ENCODE measurements at places on chromosomes 1 and 21.

- no peak for DNase-seq
These were observed 13.1 kb downstream of the NR5A2 start for GRCh38 chr1:200040481-200041138.

- no peak for DNase-seq
These were observed 143.3 kb downstream of the CTH start for GRCh38 chr1:70554341-70554740.

- DNase-seq: no peak
These were observed 136.8 kb downstream of the GABPA start for GRCh38 chr21:25871566-25871965.

GRCh38 chr1:193588311-193589082 lies 402.1 kb upstream of the B3GALT2 start:
- DNase-seq: no peak

DNA sequence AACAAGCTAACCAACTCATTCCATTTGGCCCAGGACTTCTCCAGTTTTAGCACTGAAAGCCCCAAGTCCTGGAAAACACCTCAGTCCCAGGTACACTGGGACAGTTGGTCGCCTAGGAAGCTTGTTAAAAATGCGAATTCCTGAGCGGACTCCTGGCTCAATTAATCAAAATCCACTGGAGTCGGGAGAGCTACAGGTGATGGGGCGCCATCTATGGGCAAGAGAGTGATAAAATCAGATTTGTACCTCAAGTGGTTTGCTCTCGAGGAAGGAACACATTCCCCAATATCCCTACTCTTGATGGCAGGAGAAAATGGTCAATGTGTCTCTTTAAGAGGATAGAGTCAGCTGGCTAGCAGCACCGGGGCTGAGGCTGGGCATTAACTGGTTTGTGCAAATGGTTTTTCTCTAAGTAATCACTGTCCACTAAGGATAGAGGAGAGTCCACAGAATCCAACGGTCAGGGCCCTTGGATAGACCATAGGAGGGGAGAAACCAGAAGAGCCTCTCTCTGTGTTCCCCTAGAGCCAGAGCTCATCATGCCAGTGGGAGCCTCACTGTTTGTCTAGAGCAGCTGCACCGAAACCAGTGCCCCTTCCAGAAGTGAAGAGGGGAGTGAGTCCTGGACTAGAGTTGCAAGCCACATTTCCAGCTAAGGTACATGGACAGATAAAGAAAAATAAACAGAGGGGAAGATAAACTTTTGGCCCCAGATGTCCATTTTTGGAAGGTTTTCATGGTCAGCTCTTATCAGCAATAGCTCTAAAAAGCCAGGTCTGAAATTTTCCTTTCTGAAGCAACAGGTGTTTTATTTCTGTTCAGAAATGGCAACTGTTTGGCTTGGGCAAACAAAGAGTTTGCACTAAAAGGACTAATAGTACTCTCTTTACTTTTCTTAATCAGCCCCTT lies 148.5 kb downstream of the TENT5C start:
- peak; percentile 41 for DNase-seq

GRCh38 chr1:98949621-98950020 lies 55.0 kb downstream of the PLPPR5 start:
- no peak for DNase-seq

DNA sequence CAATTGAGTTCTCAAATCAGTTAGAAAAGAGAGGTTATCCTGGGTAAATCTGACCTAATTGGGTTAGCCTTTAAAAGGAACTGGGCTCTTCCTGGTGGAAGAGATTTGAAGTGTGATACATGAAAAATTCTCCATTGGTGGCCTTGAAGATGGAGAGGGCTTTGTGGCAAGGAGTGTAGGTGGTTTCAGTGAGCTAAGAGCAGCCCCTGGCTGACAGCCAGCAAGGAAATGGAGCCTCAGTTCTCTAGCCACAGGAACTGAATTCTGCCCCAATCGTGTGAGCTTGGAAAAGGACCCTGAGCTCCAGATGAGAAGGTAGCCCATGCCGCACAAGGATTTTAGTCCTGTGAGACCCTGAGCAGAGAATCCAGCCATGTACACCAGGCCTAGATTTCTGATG lies 12.7 kb upstream of the HYI start:
- DNase-seq: no peak

GRCh38 chr1:240111558-240111957 lies 19.9 kb downstream of the FMN2 start:
- no peak for DNase-seq

DNA sequence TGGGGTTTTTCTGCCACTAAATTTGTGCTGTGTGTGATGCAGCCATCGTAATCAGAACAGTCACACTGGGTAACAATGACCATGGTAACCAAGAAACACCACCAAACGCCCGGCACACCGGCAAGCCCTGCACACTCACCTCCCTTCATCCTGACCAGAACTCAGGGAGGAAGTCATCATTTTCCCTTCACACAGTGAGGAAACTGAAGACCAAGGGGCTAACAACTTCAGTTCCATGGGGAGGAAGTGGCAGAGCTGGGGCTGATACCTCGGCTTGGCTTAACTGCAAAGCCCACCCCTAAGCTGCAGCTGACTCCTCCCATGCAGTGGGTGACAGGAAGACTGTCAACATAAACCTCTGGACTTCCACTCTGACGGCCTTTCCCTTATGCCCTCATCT lies 69.3 kb upstream of the BCAR3 start:
- DNase-seq: no peak

DNA sequence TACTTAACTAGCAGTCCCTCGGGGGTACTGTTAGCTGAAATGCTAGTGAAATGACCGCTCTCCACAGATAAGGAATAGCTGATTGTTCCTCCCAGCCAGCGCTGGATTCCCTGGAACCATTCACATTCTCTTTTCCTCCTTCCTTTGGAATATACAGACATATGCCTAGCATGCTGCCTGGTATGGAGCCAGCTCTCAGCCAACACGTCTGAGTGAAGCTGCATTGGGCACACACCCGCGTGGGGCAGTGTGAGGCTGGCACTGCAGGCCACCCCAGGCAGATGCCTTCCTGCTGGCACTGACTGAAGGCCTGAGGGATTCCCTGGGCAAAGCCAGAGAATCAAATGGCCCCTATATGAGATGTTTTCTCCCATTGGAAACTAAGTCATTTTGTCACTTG lies 66.7 kb downstream of the TLR5 start:
- DNase-seq: no peak

DNA sequence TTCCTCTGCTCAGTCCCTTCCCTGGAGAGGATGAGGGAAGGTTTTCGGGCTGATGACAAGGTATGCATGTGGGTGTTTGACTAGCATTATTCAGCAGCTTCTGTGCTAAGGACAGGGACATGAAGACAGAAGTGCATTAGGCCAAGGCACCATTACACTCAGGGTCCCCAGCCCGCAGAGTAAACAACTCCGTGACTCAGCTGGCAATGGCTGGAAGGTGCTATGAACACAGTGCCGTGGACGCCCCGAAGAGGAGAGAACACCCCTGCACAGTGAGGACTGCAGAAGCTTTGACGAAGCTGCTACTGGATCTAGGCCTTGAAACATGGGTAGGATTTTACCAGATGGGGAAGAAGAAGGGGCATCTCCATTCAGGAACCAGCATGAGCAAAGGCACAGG lies 13.7 kb upstream of the EPS8L3 start:
- DNase-seq: no peak

DNA sequence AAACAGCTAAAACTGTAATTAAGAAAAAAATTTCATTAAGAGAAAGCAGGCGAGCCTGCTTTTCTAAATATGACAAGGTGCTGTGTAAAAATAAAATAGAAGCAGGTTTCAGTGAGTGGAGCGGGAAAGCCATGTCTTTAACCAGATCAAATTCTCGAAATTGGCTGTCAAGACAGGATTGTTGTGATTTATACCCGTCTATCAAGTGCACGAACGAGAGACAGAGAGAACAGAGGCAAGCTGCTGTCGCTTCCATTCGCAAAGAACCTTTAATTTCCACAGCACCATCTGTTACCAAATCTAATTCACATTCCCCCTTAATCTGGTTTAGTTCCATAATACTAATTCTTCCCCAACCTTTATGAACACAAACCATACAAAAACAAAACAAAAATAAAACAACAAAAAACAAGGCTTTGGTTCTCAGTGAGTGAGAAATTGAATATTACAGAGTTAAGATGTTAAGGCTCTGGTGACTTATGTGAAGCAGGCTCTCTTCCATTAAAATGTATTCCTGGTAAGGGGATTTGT lies 35.0 kb downstream of the ESRRG start:
- no peak for DNase-seq
